ENCODE measurements at places on chromosomes 6 and 20. TPM values are rescaled to one million over a fixed set of nuclear protein-coding genes. Genes with fewer than 3 reads are reported as not detected.

DLL1 gene
- total RNA-seq = 2.1 TPM

SSTR4 gene
- not detected for total RNA-seq

ERVFRD-1 gene
- not detected for total RNA-seq

CCN6 gene
- 5.4 TPM for total RNA-seq

ITPR3 gene
- total RNA-seq = 173 TPM

GPLD1 gene
- total RNA-seq = 0.45 TPM
